Fibroblast of mammary gland (primary cell): ENCODE measurements at places on chromosomes 5 and 9.

DNA sequence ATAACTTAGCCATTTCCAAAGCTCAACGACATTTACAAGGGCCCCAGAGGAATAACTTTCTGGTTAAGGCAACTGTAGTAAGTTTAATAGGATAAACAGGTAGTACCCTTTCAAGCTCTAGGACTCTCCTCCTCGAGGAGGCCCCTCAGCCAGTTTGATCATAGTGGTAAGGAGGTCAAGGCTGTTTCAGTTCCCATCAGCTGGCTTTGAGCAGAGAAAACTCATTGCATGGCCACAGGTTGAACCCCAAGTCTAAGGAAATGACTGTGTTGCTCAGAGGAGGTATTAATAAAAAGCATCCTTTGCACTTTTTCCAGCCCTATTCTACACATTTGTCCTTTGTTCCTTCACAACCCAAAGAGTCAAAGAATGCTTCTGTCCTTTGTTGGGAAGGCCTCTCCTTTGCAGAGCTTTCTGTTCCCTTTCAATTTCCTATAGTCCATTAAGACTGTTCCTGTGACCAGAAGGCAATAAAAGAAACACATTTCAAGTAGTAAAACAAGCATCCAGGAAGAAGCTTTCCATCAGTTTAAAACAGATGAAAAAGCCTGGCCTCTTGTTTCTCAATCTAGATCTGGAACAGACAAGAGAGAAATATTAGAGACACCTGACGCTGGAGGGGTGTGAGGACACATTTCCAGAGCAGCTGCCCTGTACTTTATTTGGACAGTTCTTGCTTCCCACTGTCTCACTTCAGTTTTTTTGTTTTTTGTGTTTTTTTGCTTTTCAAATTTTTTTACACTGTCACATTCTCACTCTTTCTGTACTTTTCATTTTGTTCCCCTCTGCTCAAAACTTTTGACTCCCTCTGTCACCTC is 54.1 kb downstream of the PRRC1 start:
- DNase-seq = no peak

- DNase-seq = peak; percentile 91
Measured at GRCh38 chr9:129139233-129139992, 28.2 kb downstream of the PTPA start.

- no peak for DNase-seq
Measured at GRCh38 chr9:2745560-2746380, 28.5 kb downstream of the KCNV2 start.

GRCh38 chr9:113536166-113536482 is 72.6 kb downstream of the RGS3 start:
- DNase-seq = no peak

DNA sequence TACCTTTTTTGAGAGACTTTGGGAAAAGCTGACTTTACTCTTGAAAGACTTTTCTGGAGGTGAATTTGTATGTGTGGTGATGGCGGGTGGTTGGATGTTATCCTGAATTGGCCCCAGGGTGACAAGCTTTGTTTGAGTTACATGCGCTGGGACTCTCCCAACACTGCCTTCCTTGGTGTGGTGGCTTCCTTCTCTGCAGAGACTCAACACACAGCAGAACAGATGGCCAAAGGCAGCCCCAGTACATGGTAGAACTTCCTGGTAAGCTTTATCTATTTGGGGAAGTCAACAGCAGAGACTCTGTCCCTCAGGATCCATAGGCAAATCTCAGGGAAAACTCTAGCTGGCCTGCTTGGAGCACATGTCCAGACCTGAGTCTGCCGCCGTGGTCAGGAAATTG is 18.1 kb downstream of the C1QTNF2 start:
- no peak for DNase-seq

DNA sequence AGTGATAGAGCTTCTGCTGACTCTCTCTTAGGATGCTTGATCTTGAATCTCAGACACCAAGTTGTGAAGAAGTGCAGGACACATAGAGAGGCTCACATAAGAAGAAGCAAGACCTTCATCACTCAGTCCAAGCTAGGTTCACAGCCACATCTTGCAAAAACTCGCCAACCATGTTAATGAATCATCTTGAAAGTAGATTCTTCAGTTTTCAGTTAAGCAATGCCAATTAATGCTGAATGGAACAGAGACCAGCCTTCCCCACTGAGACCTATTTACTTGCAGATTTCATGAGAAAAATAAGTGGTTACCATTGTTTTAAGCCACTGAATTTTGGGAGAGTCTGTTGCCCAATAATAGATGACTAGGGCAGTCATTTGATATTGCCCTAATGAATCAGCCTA is 217.7 kb upstream of the EDIL3 start:
- peak; percentile 38 for DNase-seq

DNA sequence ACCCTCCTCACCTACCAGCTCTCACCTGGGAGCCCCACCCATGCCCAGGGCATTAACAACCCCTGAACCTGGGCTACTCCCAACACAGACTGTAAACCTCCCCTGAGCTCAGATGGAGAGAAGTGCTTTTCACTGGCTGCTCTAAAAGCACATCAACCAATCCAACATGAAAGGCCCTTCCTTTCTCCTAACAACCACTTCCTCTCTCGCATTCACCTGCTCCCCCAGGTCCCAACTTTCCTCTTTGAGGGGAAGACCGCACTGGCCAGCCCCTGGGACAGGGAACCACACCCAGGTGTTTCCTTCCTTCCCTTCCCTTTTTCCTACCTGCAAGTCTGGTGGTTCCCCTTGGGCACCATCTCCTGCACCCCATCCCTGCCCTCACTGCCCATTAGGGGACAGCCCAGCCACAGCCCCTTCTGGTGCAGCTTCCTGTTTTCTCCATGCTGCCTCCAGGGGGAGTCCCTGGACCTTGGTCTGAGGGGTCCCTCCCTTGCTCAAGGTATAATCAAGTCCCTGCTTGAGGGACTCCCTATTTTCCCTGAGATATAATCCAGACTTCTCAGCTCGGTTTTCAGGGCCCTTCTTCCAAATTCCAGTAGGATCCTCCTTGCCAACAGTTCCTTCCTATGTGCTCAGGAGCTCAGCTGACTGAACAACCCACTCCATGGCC is 30.5 kb upstream of the DAB2IP start:
- DNase-seq = peak; percentile 22

DNA sequence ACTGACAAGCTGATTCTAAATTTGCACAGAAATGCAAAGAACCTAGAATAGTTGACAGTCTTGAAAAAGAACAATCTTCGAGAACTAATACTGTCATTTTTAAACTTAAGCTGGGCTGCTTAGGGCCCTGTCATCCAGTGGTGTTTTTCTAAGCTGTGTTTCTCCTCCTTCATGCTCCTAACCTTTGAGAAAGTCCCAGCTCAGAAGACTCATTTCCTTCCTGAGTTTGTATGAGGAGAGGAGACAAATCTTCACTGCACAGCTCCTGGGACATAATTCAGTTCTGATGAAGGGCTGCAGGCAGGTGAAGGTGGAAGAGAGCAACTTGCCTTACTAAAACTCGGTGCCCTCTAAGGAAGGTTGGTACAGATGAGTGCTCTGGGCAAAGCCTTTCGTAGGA is 109.5 kb upstream of the ANKRD55 start:
- DNase-seq = no peak

DNA sequence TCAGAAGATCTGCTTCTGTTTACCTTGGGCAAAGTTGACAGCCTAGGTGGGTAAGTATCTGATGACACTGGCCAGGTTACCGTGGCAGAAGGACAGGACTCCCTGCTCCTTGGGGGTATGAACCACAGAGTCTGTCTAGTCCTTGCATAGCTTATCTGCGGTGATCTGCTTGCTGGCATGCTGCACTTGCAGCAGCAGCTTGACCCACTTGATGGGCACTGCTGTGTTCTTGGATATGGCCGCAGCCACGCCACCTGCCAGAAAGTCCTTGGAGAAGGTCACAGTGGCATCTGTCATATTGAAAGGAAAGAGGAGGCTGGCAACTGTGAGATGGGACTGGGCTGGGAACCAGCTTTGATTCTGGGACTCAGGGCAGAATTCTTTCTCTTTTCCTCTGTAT is 35.9 kb upstream of the POC5 start:
- DNase-seq = no peak

DNA sequence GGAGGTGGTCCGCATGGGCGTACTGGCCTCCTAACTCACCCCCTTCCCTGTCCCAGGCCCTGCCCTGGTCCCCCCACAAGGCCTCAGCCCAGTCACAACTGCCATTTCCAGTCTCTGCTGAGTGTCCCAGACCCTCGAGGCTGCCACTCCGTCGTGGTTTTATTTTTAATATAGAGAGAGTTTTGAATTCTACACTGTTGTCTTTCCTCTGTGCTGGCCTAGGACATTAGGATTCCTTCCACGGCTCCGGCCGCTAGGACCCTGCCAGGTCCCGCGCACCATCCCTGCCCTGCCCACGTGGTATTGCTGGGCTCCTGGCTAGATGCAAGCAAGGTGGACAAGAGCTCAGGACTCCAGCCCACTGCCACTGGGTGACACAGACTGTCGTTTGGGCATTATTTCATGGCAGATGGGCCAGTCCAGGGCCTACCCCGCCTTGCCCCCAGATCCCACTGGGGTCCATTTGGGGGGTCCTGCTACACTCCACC is 53.3 kb downstream of the SAR1B start:
- no peak for DNase-seq

DNA sequence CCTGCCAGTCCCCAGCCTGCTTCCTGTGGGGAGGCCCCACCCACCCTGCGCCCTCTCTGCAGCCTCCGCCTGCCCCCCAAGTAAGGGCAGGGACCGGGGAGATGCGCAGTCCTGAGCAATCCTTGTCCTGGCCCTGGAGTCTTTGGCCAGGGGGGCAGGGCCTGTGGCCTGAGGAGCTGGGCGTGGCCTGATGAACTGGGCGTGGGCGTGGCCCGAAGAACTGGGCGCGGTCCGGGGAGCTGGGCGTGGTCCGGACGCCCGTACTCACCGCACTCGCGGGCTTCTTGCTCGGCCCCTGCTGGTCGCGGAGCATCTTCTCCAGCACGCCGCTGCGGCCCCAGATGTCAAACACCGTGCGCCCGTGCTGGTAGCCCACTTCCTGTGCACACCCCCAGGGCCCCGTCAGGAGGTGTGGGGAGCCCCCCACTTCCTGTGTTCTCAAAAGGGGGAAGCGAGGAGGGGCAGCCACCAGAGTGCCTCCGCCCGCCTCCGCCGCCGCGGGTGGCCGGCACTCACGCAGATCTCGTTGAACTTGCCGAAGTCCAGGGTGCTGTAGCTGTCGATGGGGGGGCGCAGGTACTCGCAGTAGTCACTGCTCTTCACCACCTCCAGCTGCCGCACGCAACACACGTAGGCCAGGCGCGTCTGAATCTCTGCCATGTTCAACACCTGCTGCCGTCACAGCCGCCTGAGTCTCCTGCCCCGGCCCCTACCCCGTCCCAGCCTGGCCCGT is 2.7 kb upstream of the NSMF start:
- peak; percentile 58 for DNase-seq

GRCh38 chr9:68808338-68808890 is 103.4 kb downstream of the PIP5K1B start:
- no peak for DNase-seq

- DNase-seq = no peak
Measured at GRCh38 chr5:5629607-5629978, 207.1 kb downstream of the ICE1 start.

- DNase-seq = peak; percentile 73
Measured at GRCh38 chr9:134055981-134056461, 11.8 kb downstream of the BRD3 start.

- peak; percentile 26 for DNase-seq
Measured at GRCh38 chr5:15791274-15791673, 291.3 kb downstream of the FBXL7 start.

- DNase-seq = no peak
Measured at GRCh38 chr9:93278144-93278543, 94.2 kb downstream of the WNK2 start.

DNA sequence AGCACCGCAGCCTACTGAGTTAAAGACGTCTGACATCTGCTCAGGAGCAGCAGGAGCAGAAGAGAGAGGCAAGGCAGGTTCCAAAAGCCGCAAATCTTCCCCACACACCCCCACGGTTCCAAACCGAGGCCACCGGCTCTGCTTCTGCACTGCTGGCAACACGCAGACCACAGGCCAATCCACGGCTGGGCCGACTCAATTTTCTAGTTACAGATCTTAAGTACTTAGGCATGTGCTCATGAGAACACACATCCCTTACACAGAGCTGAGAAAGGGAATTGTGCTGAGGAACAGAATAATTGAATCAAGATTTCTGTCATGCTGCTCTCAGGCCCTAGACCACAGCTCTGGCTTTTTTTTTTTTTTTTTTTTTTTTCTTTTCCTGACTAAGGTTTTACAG is 32.6 kb downstream of the PAX5 start:
- DNase-seq = no peak

GRCh38 chr5:147957901-147958300 is 51.6 kb upstream of the C5orf46 start:
- no peak for DNase-seq
